ENCODE measurements at places on chromosomes 2 and 18.

DNA sequence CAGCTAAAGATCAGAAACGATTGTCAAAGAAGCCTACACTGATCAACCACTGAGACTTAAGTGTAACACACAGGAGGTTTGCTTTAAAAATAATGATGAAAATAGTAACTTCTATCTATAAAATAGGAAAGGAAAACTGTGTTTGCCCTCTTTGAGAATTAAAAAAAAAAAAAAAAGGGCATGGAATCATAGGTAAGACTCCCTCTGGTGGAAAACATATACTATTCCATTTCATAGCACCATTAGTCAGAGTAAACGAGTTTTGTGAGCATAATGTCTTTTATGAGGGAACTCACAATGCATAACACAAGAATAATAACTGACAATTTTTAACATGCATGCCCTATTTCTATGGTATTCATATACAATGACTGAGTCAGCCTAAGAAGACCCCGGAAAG, 36.3 kb downstream of the SLC35F5 start:
- DNase-seq = no peak

- no peak for DNase-seq
Observed at GRCh38 chr18:48607056-48607984, 68.5 kb downstream of the CTIF start.

GRCh38 chr18:37176621-37176934, 347.7 kb downstream of the KIAA1328 start:
- DNase-seq = no peak

- no peak for DNase-seq
Observed at GRCh38 chr2:41329040-41329439, 718.8 kb upstream of the PKDCC start.

- DNase-seq = no peak
Observed at GRCh38 chr2:54336136-54336976, 80.3 kb upstream of the TSPYL6 start.
